AG09309 (cell line): ENCODE measurements at places on chromosomes 7 and 10.
A peak's percentile ranks its signal among the peaks of the same experiment; 100 is the strongest.

GRCh38 chr10:75972491-75973276 is 541.3 kb downstream of the LRMDA start:
- no peak for DNase-seq

DNA sequence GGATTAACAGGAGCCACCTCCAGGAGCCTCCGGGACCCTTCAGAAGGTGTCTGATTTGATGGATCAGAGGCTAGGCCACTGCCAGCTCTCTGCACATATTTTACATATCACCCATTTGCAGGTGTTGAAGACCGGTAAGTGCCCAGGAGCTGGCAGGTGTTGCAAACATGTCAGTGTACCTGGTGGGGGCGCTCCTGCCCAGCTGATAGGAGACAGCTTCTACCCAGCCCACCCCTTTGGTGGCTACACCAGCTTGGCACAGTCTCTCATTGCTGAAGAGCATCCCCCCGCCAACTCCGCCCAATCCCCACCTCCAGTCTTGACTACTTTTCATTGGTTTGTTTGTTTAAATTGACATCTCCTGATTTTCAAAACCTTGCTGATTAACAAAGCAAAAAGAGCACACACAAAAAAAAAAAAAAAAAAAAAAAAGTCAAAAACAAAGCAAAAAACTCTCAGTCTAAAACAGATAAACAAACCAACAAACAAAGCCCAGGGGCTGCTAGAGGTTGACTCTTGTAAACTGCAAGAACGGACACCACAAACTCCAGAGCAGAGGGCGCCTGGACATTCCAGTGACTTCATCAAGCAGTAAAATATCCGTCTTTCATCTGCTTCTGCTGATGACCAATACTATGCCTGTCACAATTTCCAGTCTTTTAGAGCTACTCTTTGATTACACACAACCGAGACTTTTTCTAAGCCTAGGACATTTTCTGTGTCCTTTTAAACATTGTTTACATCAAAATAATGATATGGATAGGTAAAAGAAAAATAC is 275.3 kb downstream of the NRG3 start:
- no peak for DNase-seq

DNA sequence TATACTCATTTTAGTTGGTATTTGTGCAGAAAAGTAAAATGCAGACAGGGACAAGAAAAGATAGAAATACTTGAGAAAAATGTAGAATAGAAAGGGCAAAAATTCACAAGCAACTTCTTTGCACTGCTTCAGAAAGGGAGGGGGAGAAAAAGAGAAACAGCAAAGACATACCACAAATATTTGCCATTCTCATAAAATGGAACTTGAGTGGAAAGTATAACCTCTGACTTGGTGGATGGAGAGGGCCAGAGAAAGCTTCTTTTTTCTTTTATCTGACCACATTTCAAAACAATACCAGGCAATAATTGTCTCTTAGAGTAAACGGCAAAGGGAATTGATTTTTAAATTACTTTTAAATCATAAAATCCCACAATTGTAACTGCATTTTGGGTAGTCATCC is 35.8 kb upstream of the TRUB1 start:
- peak; percentile 29 for DNase-seq

GRCh38 chr10:100621360-100622205 is 85.8 kb downstream of the HIF1AN start:
- no peak for DNase-seq

DNA sequence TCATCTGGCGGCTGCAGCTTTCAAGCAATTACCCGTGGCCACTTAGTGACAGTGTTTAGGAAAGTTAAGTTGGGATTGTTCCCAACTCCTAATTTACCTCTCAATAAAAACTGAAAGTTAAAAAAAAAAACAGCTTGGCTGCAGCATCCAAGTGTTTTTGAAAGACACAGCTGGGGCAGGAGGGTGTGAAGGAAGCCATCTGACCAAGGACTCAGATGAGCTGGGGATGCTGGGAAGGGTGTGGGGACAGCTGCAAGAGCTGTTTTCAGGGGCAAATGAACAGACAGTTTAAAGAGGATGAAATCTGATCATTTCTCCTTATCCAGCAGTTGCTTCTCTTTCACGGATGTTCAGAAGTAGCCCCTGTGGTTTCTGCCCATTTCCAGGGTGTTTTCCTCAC is 129.2 kb upstream of the CDCA7L start:
- DNase-seq: no peak

GRCh38 chr7:54811846-54812254 is 52.8 kb upstream of the SEC61G start:
- no peak for DNase-seq

GRCh38 chr7:124261710-124262109 is 228.8 kb upstream of the TMEM229A start:
- no peak for DNase-seq

- no peak for DNase-seq
These were observed 205.3 kb downstream of the HTR7 start for GRCh38 chr10:90652519-90652918.

DNA sequence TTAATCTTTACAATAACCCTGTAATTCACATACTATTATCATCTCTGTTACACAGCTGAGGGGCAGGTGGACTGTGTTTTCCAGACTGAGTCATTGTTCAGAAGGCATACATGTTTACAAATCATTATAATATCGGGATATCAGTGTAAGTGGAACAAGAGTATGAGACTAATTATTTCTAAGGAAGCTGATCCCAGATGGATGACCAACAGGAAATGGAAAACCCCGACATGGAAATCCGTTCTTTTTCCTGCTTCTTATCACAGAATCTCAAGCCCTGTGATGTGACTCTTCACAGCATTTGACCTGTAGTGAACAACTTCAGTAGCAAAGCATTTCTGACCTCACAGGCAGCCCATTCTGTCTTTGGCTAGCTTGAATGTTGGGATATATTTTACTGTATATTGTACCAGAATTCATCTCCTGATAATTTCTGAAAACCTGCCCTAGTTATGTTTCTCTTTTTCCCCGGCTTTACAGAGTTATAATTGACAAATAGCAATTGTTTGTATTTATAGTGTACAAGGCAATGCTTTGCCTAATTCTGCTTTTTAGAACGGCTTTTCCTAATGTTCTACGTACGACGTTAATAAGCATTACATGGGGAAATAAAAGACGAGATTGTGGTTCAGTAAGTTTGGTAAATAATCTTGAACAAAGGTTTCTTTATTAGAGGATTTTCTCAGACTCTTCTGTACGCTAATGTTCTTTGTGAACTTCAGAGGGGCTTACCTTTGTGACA is 78.6 kb upstream of the SYPL1 start:
- DNase-seq: no peak

- DNase-seq: no peak
These were observed 479.8 kb downstream of the PTPRN2 start for GRCh38 chr7:158107806-158108205.

- DNase-seq: no peak
These were observed 101.1 kb downstream of the TNS3 start for GRCh38 chr7:47480576-47481538.

DNA sequence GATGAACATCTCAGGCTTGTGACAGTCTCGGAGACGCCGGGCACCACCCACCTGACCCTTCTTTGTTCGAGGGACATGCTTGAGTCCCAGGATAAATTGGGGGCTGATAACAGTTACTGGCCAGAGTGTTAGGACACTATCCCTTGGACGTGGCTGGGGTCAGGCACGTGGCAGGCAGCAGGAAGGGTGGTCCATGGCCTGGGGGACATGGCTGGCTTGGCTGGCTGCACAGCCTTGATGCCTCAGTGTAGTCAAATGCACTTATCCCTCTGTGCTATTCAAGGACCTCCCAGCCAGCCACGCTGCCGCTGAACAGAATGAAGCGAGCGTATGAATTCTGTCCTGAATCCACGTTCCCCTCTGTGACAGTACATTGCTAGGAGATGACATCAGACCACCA is 662.0 kb upstream of the FOXK1 start:
- no peak for DNase-seq

DNA sequence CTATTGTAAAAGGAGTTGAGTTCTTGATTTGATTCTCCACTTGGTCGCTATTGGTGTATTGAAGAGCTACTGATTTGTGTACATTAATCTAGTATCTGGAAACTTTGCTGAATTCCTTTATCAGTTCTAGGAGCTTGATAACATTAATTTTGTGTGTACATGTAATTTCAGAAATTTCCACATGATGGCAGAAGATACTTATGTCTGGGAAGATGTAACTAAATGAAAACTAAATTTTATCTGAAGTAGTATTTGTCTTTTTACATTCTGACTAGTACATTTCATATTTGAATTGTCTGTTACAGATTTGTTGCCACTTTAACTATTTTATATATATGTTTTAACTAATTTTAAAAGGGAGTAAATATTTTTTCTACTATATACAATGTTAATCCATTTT is 27.6 kb downstream of the SDHAF3 start:
- peak; percentile 2 for DNase-seq

DNA sequence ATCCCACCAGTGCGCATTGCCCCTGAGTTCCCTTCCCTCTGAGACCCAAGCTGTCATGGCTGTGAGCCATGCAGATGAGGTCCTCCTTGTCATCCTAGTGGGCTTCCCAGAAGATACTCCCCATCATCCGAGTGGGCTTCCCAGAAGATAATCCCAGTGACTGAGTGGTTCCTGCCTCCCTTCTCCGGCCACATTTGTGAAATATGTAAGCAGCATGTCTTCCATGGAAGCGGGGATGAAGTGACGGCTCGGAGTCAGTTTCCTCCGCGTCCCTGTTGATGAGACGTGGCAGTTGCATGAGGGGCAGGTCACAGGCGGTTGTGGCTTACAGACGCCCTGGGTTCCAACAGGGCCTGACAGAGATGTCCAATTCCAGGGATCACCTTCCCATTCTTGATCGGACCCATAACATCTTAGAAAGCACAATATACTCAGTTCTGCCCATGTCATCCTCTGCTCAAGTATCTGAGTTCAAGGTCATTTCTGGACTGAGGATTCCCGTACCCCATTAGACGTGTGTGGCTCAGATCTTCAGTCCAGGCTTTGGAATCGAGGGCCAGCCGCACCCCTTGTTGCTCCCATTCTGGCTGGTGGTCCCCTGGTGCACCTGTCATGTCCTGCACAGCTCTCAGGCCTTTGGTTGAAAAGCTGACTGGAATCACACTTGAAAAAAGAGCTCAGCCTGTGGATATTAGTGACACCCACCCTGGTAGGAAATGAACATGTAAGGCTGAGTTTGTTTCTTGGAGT is 166.9 kb downstream of the PTPRN2 start:
- no peak for DNase-seq

GRCh38 chr7:112262855-112263487 is 56.5 kb downstream of the ZNF277 start:
- DNase-seq: no peak

GRCh38 chr7:98556288-98556687 is 60.8 kb upstream of the NPTX2 start:
- DNase-seq: no peak

DNA sequence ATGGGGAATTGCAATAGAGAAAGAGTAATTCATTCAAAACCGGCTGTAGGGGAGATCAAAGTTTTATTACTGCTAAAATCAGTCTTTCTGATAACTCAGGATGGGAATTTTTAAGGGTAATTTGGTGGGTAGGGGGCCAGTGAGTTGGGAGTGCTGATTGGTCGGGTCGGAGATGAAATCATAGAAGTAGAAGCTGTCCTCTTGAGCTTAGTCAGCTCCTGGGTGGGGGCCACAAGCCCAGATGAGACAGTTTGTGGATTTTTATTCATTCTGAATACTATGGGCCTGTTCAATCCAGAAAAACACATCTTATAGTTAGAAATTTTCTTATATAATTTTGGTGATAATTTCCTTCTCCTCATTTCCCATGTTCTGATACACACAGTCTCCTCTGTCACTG is 25.4 kb downstream of the CALD1 start:
- DNase-seq: no peak

GRCh38 chr10:113022265-113022664 is 72.2 kb downstream of the TCF7L2 start:
- DNase-seq: no peak

- DNase-seq: no peak
These were observed 42.1 kb downstream of the GSDME start for GRCh38 chr7:24715171-24715570.

- no peak for DNase-seq
These were observed 7.3 kb upstream of the PNLIP start for GRCh38 chr10:116538456-116538855.

GRCh38 chr10:43145311-43145710 is 7.1 kb downstream of the CSGALNACT2 start:
- no peak for DNase-seq

DNA sequence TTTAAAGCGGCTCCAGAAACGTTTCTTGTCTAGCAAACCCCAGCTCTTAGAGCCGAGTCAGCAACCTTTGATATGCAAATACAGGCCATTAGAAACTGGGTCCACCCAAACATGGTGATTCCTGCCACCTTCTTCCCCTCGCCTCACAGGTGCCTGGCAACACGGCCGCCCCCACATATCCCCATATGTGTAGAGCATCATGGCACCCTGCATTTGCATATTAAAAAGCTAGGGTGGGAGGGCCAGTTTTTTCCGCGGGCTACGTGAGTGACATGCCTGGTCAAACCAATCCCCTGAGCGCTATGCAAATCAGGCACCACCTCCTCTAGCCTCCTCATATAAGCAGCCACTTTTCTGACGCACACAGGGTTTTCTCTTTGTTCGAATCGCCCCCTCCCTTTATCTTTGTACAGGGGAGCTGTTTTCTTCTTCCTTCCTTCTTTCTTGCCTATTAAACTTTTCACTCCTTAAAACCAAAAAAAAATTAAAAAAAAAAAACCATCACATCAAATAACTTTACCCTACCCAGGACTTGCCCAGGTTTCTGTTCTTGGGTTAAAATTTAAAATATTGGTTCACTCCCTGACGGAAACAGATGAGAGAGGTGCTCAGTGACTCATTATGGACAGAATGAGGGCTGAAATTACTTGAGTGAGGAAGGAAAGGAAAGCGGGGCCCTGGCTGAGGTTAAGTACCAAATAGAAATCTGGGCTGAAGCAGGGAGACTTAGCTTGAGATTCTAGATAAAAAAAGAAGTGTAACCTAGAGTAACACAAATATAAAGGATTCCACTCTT is 59.8 kb downstream of the COA1 start:
- DNase-seq: no peak

GRCh38 chr10:132499367-132499685 is 38.3 kb upstream of the INPP5A start:
- DNase-seq: no peak

DNA sequence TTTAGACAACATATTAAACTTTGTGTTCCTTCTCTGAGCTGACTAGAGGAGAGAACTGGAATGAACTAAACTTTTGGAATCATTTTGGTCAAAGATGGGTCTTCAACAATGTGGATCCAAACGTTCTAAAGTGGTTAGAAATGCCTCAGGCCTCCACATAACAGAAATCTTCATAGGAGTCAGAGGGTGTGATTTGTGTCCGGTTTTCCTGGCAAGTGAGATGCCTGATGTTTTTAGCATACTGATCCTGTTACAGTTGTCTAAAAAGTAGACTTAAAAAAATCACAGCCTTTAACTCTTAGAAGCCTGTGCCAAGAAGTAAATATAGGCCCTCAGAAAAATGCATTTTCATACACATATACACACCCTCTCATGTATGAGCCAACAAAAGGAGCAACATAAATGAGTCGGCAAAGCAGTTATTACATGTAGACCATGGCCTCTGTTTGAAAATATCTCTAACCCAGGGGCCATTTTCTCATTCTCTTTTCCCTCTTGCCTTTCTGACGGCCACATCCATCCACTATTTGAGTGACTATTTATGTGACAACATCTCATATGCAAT is 64.5 kb downstream of the ST7 start:
- no peak for DNase-seq

- peak; percentile 5 for DNase-seq
These were observed 58.2 kb upstream of the ANTXRL start for GRCh38 chr10:46228563-46229071.

- DNase-seq: no peak
These were observed 551.0 kb upstream of the FOXK1 start for GRCh38 chr7:4131063-4131462.
